Activated CD4-positive, alpha-beta T cell treated with anti-CD3 and anti-CD28 coated beads, Interleukin-2, amount 10 ng/mL, durations not matched to agents 24 days and 14 days (primary cell): ENCODE measurements at places on chromosomes 7 and 10. TPM values are rescaled to one million over a fixed set of nuclear protein-coding genes. Genes with fewer than 3 reads are reported as not detected.

The TBRG4 gene
- total RNA-seq: 192 and 198 TPM in 2 replicates

The KIAA1217 gene
- 1.7 and 2.0 TPM in 2 replicates for total RNA-seq

The HGF gene
- not detected in 2 replicates for total RNA-seq

The TFR2 gene
- 20.7 and 21.2 TPM in 2 replicates for total RNA-seq

The CFTR gene
- total RNA-seq: not detected in 2 replicates
